ENCODE measurements at places on chromosomes 16 and 17.

DNA sequence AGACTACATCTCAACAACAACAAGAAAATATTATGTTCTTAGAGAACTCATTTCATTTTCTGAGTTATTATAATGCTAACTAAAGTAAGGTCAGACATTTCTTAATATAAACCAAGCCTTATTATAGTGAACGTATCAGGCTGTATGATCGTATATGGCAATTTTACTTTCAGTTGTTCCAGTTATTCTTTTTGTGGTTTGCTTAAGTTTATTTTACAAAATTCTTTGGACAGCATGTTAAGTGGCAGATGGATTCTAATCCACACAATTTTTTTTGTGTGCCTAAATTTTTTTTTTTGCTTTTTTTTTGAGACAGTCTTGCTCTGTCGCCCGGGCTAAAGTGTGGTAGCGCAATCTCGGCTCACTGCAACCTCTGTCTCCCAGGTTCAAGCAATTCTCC, 59.0 kb downstream of the VMP1 start:
- H3K4me3 ChIP-seq, result no peak overlapping the region
- H3K4me1 ChIP-seq, result peaks cover 28% of the 10 kb centered on the region
- DNase-seq, result no peak
- H3K27me3 ChIP-seq, result no peaks in the 10 kb centered on the region

- DNase-seq, result no peak
- no peaks in the 10 kb centered on the region for H3K36me3 ChIP-seq
- peaks cover 53% of the 10 kb centered on the region for H3K4me1 ChIP-seq
- H3K27ac ChIP-seq, result peak overlapping the region; percentile 10
- H3K27me3 ChIP-seq, result peaks cover 66% of the 10 kb centered on the region
Measured at GRCh38 chr17:8122924-8123694, 797 bp downstream of the HES7 start.

DNA sequence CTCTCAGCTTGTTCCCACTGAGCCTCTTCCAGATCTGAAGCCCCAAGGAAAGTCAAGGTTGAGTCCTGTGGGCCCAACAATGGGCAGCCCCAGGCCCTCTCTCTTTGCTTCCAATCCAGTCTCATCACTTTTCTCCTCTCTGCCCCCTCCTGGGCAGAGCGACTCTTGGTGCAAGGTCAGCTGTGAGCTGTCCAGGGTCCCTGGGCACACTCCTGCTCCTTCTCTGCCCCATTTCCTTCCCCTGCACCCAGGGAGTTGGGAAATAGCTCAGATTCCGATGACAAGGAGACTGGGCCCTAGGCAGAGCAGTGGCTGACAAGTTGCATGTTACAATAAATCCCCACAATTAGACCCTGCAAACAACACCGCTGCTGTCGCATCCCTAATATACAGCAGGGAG, 16.1 kb upstream of the CRHR1 start:
- peaks cover 84% of the 10 kb centered on the region for H3K27me3 ChIP-seq
- H3K36me3 ChIP-seq, result no peaks in the 10 kb centered on the region
- no peak overlapping the region for H3K4me3 ChIP-seq
- H3K4me1 ChIP-seq, result peaks cover 3% of the 10 kb centered on the region

DNA sequence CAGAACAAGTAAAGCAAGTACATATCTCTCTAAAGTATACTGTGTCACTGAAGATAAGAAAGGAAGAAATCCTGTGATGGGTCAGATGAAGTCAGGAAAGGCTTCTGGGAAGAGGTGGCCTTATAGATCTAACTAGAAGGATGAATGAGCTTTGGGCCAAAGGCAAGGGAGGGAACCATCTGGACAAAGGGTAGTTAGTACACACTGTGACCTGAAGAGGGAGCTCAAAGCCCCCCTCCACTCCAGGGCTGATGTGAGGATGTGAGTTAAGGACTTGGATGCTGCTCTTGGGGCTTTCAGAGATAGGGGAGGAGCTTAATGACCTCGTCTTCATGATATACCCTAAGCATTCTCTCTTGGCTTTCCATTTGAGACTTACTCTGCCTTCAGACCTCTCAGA, 185.3 kb upstream of the CACNG3 start:
- DNase-seq, result no peak
- H3K27ac ChIP-seq, result no peak overlapping the region
- peaks cover 12% of the 10 kb centered on the region for H3K27me3 ChIP-seq
- H3K4me3 ChIP-seq, result no peak overlapping the region
- H3K36me3 ChIP-seq, result no peaks in the 10 kb centered on the region

DNA sequence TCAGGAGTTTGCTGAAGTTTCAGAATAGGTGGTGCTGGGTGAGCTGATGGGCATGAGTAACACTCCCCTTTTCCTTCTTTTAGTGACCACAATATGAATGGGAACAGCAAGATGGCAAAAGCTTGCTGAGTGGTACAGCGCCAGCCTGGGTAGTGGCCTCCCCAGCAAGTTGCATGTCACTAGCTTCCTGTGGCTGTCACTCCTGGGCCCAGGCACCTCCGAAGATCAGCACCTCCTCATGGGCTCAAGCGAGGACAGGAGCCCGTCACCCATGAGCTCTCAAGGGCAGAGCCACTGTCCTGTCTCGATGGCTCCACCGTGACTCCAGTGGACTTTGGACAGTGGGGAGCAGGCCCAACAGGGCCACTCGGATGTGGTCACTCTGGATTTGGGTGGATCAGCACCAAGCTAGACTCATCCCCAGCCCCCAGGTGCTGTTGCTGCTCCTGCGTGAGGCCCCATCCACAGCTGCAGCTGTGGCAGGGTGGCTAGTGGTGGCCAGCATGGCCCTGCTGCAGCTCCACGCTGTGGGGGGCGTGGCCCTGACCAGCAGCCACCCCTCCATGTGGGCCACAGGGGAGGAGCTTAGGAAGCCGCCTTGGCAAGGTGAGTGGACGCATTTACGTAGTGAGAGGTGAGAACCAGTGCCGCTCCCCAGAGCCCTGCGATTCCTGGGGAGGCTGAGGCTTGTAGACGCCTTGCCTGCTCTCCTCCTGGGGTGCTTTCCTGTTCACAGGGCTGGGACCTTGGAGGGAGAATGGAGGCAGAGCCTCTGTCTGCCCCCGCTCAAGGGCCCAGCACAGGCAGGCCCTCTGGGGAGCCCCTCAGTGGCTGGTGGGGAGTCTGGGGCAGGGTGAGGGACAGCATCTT, 13.6 kb upstream of the DNASE1 start:
- no peaks in the 10 kb centered on the region for H3K27me3 ChIP-seq
- DNase-seq, result peak; percentile 37
- H3K4me1 ChIP-seq, result peaks cover 35% of the 10 kb centered on the region
- H3K36me3 ChIP-seq, result peaks cover 9% of the 10 kb centered on the region
- no peak overlapping the region for H3K27ac ChIP-seq

Data from mesothelial cell of epicardium (in vitro differentiated cells).